ENCODE measurements at places on chromosomes 3 and 15. TPM values are rescaled to one million over a fixed set of nuclear protein-coding genes. Genes with fewer than 3 reads are reported as not detected.

Gene MEIS2
- total RNA-seq, result 54.0 TPM

Gene ABHD10
- 15.4 TPM for total RNA-seq

Gene DNAH12
- 0.19 TPM for total RNA-seq

Gene SCAANT1
- not detected for total RNA-seq

Gene ST3GAL6
- 6.8 TPM for total RNA-seq

Gene C3orf20
- total RNA-seq, result not detected

Gene HTR3E
- total RNA-seq, result not detected

Gene AQP9
- 6.6 TPM for total RNA-seq

Gene PIERCE2
- 1.4 TPM for total RNA-seq

Gene RLBP1
- not detected for total RNA-seq

Gene MME
- total RNA-seq, result 1.1 TPM

Gene DZIP3
- total RNA-seq, result 11.8 TPM

Gene SNTN
- not detected for total RNA-seq

Gene EFCC1
- total RNA-seq, result 1.3 TPM

Gene BCHE
- 14.0 TPM for total RNA-seq

Gene ZPLD1
- total RNA-seq, result 12.3 TPM

Gene EPHB1
- 3.7 TPM for total RNA-seq

Gene TRH
- total RNA-seq, result 0.23 TPM

Gene SHISA5
- total RNA-seq, result 147 TPM

Gene LRRK1
- 22.3 TPM for total RNA-seq

Gene SLC51A
- total RNA-seq, result not detected

Gene SERPINI2
- not detected for total RNA-seq

Gene WDR93
- total RNA-seq, result not detected

Gene TMCO5A
- not detected for total RNA-seq

Gene MED12L
- 0.60 TPM for total RNA-seq

Gene MTFMT
- total RNA-seq, result 20.0 TPM

Gene CASR
- not detected for total RNA-seq

Gene ITPKA
- 0.33 TPM for total RNA-seq

Gene TPRG1
- total RNA-seq, result 15.2 TPM
